ENCODE measurements at places on chromosomes 11 and 22. TPM values are rescaled to one million over a fixed set of nuclear protein-coding genes. Genes with fewer than 3 reads are reported as not detected.
A peak's percentile ranks its signal among the peaks of the same experiment; 100 is the strongest.

DNA sequence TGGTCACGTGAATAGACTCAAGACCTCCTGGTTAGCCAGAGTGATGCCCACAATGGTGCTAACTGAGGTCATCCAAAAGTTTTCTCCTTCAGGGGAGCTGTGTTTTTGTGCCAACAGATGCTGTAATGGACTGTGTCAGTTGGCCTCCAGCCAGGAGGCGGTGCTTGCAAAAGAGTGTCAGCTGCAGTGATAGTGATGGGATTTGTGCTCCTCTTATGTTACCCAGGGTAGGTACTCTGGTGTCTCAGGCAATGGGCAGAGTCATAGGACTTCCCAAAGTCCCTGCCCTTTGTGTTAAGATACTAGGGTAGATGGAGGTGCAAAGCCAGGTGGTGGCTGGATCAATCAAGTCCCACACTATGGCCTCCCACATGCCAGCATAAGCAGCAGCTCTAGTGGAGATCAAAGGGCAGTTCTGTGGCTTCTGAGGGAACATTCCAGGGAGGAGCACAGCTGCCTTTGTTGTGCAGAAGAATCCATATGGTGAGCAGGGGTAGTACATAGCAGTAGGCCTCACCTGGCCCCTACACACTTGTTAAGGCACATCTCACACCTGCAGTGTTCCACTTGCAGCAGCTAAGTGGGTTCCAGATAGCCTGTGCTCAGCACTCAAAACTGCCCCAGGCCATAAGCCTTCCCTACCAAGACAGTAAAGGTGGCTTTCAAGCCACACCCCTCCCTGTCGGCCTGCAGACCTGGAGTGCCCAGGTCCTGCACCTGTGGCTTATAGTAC, 9.4 kb upstream of the FANCF start:
- DNase-seq: peak; percentile 8

GRCh38 chr11:27238811-27239210, 124.2 kb downstream of the CCDC34 start:
- DNase-seq: no peak

GRCh38 chr11:85898456-85898855, 43.3 kb downstream of the CCDC83 start:
- no peak for DNase-seq

DNA sequence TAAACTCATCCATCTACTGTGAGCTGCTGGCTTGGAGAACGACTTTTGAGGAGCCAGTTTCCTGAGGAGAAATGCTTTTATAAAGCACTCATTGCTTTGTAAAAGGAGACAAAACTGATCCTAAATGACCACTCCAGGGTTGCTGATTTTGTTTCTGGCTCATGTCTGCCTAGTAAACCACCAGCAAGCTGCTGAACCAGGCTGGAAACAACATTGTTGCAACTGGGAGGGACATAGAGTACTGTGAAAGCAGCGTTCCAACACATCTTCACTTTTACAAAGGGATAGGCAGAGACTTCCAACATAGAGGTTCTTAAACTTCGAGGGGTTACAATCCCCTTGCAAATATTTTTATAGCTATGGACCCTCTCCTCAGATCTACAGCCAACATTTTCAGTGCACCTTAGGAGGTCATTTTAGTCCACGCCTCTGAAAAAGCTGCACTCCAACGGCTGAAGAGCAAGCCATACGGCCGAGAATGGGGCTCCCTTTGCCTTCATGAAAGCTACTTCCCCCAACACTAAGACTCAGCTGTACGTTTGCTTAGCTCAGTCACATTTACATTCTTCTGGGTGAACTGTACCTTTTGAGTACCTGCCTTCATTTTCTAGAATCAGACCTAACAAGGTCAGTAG, 54.7 kb downstream of the PANX1 start:
- no peak for DNase-seq

- no peak for DNase-seq
These were observed 37.0 kb downstream of the SFI1 start for GRCh38 chr22:31533374-31533773.

DNA sequence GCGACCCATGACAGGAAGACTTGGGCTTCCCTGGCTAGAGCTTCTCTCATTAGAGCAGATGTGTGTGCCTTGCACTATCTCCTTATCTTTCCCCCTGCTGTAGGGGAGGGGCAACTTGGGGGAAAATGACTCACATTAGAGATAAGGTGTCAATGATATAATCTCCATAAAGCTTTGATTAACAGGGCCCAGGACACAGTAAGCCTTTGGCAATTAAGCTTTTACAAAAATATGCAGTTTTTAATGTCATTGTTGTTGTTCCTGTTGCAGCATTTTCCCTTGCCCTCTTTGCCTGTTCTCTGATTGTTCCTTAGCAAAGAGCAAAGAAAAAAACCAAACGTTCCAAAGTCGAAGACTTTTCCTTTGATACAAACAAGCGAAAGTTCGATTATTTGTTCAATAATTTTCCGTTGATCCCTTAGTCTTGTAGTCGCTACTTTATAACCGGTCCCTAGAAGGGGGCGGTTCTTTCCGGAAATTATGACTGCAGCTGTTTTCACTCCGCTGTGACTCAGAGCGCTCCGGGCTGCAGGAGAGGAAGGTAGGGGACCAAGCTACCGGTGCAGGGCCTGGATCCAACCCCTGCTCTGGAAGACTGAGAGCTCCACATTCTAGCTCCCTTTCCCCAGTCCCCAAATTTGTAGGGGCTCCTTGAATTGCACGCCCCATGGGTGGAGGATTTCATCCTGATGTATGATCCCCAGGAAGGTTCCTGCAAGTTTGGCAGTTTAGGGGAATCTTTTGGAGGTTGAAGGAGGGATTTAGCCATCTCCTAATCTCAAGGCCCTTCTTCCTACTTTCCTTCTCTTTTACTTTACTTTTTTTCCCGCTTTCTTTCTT, at the start of gene VWA5A:
TSS of gene VWA5A (plus strand) at position 509 of the 840 bp plus-strand sequence. CDS start 2,062 bp downstream, outside the sequence.
- DNase-seq: peak; percentile 88

DNA sequence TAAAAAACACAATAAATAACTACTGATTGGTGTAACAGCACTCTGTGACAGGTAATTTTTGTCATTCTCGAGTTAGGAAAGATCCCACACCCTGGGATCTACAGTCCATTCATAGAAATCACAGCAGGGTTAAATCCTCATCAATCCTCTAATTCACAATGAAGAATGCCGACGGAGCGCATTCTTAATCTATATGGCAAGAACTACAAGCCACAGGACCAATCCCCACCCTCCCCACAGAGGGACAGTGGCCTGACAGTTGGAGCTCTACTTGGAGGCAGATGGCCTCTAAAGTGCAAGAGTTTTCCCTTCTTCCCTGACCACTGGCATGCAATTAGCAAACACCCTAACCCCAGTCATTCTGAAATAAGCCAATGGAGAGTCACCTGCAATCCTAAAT, 34.2 kb downstream of the TCF20 start:
- DNase-seq: no peak

DNA sequence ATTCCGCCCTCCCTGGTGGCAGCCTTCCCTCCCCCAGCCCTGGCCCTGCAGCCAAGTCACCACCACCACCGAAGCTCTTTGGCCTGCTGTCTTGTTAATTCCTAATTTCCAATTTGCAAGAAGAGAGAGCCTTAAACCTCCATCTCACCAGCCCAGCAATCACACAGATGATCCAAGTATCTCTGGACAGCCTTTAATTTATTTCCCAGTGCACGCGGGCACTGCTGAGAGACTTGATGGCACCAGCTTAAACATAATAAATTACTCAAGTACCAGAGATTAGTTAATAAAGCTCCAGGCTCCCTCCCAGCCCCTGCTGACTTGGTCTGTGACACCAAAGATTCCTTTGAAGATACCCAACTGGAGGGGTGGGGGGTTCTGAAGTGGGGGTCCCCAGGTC, 494.7 kb downstream of the BUD13 start:
- no peak for DNase-seq

- DNase-seq: no peak
These were observed 38.4 kb upstream of the KLHL35 start for GRCh38 chr11:75471176-75471973.

GRCh38 chr22:43901976-43902643, 10.3 kb upstream of the PNPLA5 start:
- DNase-seq: peak; percentile 87

DNA sequence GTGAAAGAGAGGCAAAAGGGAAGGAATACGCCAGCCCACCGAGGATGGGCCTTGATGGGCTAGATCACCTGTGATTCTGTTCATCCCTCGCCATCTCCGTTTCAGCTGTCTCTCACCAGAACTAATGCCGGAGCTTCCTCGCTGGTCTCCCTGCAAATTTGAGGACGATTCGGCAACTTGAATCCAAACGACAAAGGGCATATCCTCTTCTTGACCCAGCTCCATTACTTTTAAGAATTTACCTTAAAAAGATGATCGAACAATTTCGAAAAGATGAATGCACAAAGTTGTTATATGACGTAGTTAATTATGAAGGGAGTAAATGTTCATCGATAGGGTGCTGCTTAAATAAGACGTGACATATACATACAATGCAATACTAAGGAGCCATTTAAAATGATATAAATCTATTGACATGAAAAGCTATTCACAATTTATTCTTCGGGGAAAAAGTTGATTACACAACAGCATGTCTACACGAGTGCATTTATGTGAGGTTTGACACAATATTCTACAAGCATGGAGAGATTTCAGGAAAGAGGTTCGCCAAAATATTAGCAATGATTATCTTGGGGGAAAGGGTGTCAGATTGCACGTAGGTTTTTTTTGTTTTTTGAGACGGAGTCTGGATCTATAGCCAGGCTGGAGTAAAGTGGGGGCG, 937 bp upstream of the FAM168A start:
- no peak for DNase-seq

DNA sequence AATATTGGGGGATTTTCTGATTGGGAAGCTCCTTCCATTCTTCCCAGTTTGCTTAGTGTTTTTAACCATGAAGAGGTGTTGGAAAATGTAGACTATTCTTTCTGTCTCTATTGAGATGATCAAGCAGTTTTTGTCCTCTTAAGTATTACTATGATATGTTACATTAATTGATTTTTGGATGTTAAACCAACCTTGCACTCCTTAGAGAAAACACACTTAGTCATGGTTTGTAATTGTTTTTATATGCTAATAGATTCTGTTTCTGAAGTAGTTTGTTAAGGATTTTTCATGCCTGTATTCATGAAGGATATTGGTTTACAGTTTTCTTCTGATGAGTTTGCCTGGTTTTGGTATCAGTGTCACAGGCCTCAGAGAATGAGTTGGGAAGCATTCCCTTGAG, 2.0 kb upstream of the NLRP6 start:
- DNase-seq: no peak

DNA sequence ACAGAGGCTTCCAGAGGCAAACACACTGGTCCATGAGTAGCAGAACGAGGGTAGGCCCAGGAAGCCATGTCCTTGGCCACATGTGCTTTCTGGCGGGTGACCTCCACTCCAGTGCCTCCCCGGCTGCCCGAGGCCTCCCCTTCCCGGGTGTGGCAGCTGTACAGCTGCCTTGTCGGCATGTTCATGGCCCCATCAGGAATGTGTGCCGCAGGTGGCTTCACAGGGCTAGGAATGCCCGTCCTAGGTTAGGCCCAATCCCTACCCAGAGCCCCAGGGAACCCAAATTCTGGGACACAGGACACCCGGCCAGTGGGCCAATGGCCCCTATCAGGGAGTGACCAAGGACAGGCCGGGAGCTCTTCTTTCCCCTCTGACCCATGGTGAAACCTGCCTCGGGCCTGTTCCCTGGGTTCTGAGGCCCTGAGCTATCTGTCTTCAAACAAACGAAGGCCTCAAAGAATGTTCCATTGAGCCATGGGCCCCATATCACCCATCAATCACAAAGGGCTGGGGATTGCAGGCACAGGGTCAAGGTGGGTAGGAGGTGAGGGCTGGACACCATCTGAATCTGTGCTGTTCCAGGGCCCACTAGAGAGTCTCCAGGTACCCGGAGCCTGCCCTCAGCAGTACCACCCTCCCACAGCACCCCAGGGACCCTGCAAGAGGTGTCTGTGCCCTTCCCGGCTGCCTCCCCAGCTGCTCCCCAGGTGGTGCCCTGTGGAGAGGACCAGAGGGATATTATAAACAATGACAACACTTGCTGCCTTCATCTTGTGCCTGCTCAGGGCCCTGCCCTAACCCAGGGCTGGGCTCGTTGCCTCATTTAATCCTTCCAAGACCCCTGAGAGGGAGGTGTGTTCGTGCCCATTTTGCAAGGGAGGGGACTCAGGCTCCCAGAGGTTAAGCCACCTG, 4.0 kb upstream of the CDKN1C start:
- no peak for DNase-seq

GRCh38 chr11:68053117-68053516, 14.3 kb downstream of the TCIRG1 start:
- no peak for DNase-seq

GRCh38 chr11:112877581-112877980, 83.6 kb upstream of the NCAM1 start:
- DNase-seq: no peak

DNA sequence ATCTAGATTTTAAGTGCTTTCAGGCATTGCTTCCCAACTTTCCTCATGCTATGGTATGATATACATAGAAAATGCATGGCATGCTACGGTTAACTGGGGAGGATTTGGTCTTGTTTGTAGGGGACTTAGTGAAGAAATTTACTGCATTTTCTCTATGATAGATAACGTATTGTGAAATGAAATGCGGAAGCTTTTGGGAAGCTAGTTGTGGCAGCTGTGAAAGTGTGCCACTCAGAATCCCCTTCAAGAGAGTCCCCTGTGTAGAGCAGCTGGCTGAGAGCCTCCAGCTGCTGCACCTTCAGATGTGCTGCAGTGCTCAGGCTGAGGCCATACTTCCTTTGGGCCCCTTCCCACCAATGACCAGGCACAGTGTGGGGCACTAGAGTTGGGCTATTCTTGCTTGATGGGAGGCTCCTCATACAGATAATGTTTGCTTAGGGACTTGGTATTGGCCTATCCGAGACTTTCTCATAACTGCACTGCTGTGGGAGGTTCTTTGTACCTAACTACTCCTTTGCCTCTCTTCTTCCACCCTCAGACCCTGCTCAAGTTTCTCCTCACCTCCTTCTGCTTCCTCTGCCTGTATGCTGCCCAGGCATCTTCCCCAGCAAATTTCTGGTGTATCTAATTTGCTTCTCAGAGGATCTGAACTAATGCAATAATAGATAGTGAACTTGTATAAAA, 67.3 kb downstream of the HIPK3 start:
- DNase-seq: no peak

DNA sequence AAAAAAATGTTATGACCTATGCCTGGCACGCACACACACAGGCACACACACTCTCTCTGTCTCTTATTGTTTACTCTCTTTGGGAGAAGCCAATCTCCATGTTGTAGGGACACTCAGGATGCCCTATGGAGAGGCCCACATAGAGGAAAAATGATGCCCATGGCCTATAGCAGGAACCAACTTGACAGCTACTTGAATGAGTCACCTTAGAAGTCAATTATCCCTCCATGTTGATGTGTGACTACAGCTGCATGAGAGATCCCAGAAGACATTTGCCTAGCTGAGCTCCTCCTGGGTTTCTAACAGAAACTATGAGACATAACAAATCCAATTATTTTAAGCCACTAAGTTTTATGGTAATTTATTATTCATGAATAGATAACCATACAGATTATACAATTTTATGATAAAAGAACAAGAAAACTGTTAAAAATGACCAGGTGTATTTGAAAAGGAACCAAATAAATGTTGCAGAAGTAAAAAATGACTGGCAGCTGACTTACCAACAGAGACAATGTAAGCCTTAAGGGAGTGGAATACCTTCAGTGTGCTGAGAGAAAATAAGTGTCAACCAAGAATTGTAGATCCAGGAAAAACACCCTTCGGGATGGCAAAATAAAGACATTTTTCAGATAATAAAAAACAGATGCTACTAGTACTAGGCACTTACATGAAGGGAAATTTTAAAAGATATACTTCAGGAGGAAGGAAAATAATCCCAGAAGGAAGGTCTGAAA, 403.7 kb upstream of the SYN3 start:
- DNase-seq: no peak

PHRF1 gene
- total RNA-seq: 55.2 TPM

TBX1 gene
- 16.5 TPM for total RNA-seq

BIRC2 gene
- total RNA-seq: 35.5 TPM

DGCR6 gene
- 1.3 TPM for total RNA-seq

TTC36 gene
- total RNA-seq: not detected

GAB2 gene
- total RNA-seq: 0.54 TPM

TMPRSS6 gene
- not detected for total RNA-seq
